ENCODE measurements at places on chromosomes 2 and 18.

GRCh38 chr2:111678161-111678560, 205.8 kb downstream of the ANAPC1 start:
- DNase-seq, result no peak

DNA sequence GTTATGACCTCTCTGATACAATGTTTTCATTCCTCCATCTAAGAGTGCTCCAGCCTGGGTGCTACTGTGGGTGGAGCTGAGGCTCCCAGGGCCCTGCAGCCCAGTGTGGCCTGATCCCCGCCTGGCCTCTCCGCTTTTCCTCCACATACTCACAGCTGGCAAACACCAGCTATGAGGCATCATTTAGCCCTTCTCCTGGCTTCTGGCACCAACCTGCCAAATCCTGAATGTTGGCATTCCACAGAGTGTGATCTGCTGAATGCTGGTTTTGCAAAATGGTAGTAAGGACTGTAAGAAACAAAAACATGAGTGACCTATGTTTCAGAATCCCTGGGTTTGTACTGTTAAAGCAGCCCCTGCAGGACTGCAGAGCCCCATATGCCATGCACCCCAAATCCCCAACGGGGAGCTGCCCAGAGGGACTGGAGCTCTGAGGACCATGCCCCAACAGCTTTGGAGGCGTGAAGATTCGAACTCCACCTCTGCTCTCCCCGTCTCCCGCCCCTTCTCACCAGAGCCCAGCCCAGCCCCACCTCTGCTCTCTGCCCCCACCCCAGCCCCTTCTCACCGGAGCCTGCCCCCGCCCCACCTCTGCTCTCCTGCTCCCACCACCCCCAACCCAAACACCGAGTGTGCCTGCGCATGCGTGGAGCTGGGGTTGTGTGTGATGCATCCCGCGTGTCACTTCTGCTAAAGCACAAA, 4.2 kb downstream of the SLC66A2 start:
- no peak for DNase-seq

GRCh38 chr18:8507915-8508705, 101.1 kb upstream of the RAB12 start:
- no peak for DNase-seq

DNA sequence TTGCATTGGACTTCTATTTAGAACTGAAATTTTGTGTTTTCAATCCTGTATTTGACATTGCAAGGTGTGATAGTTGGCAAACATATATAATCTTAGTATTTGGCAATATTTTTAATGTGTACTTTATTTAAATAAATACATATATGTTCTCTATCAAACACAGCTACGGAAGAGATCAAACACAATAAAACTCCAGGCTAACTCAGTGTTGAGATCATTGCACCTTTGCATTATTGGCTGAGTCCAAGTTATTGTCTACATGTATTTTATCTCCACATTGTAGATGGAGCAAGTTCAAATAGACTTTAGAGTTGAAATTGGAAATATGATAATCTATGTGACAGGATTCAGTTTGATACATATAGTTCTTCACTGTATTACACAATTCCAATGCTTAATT, 176.7 kb downstream of the ST6GAL2 start:
- DNase-seq, result no peak

GRCh38 chr2:193272011-193272410, 1077.3 kb upstream of the TMEFF2 start:
- no peak for DNase-seq

DNA sequence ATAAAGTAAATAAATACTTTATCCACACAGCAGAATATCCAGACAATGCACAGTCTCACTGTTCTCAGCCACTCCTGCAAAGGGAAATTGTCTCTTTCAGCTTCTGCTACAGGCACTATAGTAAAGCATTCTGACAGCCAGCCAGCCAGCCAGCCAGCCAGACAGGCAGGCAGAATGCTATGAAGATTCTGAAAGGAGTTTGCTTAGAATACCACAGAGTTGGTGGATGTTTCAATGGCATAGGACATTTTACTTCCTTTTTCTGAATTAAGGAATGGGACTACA, 116.1 kb upstream of the CYP26B1 start:
- no peak for DNase-seq

GRCh38 chr2:177282181-177282641, 17.7 kb upstream of the NFE2L2 start:
- DNase-seq, result no peak

DNA sequence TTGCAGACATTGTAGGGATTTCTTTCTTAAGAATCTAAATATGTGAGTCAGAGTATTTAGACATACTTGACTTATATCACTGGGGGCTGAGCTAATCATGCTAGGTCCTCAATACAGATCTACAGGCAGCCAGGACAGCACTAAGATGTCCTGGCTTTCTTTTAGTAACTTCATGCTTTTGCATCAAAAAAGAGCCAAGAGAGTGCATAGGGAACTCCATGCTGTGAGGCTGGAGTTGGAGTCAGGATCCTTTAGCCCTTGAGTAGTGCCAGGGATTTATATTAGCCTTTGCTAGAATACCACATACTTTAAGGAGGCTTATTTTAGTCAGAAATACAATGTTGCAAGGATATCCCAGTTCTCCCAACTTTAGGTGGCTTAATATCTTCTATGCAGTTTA, 289.7 kb downstream of the CCDC85A start:
- no peak for DNase-seq

GRCh38 chr2:74658516-74658915, 4.5 kb downstream of the SEMA4F start:
- no peak for DNase-seq

- no peak for DNase-seq
Observed at GRCh38 chr18:2559249-2559648, 12.1 kb downstream of the METTL4 start.

DNA sequence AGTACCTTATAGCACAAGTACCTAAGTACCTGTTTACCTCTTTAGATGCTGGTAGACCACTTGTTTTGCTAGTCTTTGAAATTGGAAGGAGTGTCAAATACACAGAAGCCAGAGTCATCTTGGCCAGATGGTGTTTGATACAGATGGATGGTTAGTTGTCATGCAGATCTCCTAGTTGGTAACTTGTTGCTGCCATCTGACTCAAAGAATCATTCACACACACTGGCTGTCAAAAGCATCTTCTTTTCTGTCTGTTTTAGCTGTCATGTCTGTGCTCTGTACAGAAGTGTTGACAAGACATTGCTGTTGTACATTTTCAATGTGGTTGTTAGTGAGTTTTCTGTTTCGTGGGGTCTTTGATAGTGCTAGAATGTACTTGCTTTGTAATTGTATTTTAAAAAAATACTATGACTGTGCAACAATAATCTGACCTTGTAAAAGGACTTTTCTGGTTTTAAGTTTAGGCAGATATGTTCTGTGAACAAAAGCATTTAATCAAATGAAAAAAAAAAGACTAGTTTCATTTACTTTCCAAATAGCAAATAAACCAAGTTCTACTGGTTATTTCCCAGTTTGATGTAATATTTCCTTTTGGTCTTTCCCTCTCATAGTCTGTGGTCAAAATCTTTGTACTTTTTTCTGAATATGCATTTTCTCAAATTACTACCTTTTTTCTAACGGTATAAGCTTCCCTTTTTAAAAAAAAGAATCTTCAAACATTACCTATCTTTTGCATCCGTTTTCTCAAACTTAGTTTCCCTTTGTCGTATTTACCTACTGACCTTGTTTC, 39.9 kb downstream of the TANK start:
- no peak for DNase-seq

DNA sequence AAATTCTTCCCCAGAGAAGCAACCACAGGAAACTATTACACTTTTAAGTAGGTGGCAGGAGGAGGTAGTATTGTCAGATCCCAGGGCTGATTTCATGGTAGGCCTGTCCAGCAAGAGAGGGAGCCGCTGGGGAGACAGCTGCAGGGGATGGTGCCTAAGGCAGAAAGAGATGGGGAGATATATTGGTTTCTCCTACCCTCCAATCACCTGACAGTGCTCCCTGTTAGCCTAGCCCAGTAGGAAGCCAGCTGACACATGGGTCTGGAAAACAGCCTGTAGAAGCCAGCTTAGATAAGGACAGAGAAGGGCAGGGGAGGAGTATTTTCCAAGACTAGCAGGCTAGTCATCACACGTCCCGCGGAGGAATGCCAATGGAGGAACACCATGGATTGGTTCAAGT, 8.2 kb upstream of the SPOPL start:
- no peak for DNase-seq

DNA sequence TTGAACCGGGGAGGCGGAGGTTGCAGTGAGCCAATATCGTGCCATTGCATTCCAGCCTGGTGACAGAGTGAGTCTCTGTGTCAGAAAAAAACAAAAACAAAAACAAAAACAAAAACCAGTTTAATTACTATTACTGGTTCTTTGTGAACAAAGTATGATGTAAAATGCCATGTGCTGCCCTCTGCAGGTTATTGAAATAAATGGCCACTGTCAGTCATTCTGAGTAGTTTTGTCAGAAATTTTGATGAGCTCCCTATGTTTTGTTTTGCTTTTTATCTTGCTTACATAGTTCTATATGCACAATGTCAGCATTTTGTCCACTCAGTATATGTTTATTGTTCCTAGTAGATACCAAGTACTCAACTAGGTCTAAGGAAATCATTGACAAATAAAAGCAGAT, 423.6 kb upstream of the CHST9 start:
- no peak for DNase-seq

DNA sequence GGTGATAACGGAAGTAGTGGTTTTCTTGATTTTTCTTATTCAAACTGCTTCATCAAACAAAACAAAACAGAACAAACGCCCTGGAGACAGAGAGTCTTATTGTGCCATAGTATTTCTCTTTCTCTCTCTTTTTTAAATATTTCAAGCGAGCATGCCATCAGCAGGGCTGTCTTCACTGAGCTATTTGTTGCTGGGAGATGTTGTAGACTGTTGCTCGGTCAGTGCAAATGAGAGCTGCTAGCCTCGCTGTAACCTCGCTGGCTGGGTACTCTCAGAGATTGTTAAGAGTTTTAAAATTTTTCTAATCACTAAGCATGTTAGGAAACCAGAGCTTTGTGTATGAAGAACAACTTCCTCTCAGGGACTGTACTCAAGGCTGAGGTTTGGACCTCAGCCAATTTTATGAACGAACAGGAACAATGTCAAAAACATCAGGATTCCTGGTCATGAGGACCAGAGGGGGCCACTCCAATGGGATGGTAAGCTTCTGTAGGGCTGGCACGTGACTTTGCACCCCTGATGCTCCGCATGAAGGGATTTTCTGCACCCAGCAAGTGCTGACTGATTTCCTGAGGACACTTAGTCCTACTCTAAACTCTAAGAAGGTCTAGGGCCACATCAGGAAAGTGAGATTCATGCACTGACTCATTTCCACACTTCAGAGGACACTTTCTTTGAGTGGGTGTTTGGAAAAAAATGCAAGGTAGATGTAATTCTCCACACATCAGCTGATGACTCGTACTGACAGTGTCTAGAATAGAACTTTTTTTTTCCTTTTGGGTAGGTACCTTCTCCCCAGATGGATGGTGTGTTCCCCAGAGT, 59.8 kb upstream of the IL1R1 start:
- no peak for DNase-seq

GRCh38 chr18:75123113-75123512, 85.8 kb downstream of the PTGR3 start:
- no peak for DNase-seq

DNA sequence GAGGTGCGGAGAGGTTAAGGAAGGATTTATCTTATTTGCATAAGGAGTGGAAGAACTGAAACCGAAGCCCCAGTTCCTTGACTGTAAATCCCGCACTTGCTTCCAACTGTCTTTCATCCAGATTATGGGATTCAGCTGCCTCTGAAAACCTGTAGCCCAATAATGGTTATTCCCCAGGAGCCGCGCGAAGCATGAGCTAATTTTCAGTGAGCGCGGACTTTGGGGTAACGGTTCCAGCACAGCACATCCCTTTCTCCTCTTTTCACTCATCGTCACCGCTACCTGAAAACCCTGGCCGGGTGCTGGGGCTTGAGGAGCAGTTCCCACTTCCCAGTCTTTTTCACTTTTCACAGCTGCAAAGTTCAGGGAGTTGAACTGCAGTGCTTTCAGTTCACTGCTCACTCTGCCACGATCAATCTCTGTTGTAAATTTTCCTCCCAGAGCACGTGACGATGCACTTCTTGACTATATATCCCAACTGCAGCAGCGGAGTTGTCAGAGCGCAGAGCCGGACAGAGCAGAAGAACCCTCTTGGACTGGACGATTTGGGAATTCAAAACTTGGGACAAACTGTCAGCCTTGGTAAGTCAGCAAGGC, at the start of gene KCNE4:
Gene KCNE4 (plus strand): TSS at position 498 of the 597 bp plus-strand sequence. CDS start 641 bp downstream, outside the sequence.
- no peak for DNase-seq

- DNase-seq, result no peak
Observed at GRCh38 chr2:60826111-60826510, 55.3 kb upstream of the REL start.

GRCh38 chr2:159137511-159138241, 148.8 kb downstream of the WDSUB1 start:
- DNase-seq, result no peak

GRCh38 chr2:172200495-172201085, 97.9 kb upstream of the DLX2 start:
- DNase-seq, result no peak

DNA sequence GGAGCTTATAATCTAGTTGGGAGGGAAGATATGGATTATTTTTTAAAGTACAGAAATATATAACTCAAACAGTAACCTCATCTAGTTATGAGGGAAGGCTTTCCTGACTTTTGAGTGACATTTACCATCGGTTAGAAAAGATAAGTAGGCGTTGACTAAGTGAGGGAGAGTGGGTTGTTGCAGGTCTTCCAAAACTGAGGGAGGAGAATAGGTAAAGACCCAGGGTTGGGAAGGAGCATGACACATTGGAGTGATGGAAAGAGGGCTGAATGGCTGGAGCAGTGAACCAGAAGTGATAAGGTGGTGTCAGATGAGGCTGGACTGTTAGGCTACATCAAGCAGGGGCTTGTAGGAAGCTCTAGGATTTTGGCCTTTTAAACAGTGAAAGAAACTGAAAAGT, 10.6 kb upstream of the NUP35 start:
- DNase-seq, result no peak

Measured in NCI-H2081 (cell line).